ENCODE measurements at places on chromosomes 5 and 9.

DNA sequence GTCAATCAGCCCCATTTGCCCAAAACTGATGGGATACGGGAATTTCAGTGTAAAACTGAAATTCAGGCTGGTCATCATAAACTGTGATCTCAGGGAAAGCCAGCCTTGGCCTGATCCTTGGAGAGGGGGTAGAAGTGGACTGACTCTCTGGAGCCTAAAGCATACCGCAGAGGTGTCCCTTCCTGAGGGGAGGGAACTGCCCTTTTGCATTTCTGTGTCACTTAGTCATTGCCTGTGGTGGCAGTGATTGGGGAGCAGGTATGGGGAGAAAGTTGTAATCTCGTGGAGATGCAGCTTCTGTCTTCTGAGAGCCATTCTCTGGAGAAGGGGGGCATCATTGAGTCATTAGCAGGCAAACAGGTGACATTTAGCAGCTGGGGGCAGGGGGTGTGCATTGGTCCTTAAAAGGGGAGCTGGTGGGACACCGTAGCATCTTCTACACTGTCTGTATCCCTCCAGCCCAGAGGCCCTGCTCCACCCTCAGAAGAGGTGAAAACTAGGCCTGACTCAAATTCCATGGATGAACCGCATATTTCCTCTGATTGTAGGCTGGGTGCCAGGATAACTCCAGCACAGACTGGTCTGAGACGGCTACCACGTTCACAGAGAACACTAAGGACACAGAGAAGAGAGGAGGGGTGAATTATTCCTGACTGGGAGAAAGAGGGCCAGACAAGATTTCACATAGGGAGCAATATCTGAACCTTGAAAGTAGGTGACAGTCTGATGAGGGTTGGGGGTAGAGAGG lies 143.3 kb downstream of the SEC61B start:
- DNase-seq = no peak

- DNase-seq = peak; percentile 85
Measured at GRCh38 chr9:75866273-75866871, 24.1 kb upstream of the PCSK5 start.

- no peak for DNase-seq
Measured at GRCh38 chr9:115957585-115957984, 196.0 kb upstream of the PAPPA start.

DNA sequence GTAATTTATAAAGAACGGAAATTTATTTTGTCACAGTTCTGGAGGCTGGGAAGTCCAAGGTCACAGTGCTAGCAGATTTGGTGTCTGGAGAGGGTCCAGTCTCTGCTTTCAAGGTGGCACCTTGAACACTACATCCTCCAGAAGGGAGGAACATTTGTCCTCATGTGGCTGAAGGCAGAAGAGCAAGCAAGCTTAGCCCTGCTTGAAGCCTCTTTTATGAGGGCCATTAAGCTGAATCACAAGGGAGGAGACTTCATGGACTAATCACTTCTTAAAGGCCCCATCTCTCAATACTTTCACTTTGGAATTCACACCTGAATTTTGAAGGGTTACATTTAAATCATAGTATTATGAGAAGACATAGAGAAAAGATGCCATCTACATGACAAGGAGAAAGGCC lies 215.4 kb upstream of the NFIL3 start:
- DNase-seq = no peak

- DNase-seq = no peak
Measured at GRCh38 chr5:85170183-85170582, 785.5 kb upstream of the EDIL3 start.
